ENCODE measurements at places on chromosomes 11 and 22.

GRCh38 chr22:43343670-43344519 is 723 bp upstream of the SCUBE1 start:
- DNase-seq = no peak

DNA sequence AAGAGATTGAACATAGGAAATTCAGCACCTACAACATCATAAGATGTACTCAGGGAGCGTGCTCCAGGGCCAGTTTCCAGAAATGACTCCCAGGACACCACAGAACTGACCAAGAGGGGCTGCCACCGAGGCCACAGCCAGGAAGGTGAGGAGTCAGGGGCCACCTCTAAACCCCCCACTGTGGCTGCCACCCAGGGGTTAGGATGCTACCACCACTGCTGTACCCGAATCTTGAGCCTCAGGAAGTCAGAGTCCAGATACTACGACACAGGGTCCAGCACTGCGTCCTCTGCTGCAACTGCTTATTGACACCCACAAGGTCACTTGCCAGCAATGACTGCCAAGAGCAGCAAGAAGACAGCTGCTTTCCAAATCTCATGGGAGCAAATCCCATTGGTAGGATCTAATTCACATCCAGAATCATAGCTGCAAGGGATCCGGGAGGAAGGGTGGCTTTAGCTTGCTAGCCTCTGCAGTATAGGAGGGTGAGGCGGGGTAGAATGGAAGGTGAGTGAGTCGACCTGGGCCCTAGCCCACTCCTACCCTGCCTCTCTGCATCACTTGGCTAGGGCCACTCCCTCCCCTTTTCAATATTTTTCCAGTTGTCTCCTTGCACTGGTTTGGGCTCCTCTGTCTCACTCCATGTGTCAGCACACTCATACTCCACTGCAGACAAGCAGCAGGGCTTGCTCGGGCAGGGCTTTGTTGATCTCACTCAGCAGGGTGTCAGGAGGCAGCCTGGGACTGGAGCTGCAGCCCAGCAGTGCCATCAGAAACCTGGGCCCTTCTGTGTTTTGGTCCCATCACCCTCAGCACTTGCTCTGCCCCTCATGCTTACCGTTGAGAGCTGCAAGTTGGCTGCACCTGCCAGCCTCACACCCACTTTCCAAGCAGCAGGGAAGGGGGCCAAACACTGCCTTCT is 18.1 kb upstream of the CYTH4 start:
- no peak for DNase-seq

DNA sequence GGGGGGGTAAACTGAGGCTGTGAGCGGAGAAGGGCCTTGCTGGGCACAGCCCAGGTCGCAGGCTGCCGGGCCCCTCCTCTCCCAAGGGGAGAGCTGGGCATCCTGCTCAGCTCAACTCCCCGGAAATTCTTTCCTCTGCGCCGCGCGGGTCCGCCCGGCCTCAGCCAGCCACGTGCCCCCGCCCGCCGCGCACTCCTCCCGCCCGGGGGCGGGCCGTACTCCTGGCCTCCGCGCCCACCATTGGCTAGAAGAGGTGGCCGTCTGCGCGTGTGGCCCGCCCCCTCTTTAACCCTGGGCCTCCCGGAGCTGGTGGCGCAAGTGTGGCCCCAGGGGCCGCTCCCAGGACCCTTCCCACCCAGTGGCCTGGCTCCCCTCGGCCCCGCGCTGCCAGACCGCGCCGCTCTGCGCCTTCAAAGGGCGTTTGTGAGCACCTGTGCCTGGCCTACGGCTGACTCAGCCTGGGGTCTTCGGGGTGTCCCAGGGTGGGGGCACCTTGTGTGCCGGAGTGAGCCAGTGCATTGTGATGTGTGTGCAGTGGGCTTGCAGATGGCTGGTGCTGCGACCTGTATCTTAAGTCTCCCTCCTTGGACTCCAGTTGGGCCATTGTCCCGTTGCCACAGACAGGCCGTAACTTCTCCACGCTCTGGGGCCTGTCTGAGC is 2.0 kb downstream of the MRGPRF start:
- DNase-seq = no peak

GRCh38 chr22:38068641-38069371 is 11.6 kb downstream of the PICK1 start:
- no peak for DNase-seq

DNA sequence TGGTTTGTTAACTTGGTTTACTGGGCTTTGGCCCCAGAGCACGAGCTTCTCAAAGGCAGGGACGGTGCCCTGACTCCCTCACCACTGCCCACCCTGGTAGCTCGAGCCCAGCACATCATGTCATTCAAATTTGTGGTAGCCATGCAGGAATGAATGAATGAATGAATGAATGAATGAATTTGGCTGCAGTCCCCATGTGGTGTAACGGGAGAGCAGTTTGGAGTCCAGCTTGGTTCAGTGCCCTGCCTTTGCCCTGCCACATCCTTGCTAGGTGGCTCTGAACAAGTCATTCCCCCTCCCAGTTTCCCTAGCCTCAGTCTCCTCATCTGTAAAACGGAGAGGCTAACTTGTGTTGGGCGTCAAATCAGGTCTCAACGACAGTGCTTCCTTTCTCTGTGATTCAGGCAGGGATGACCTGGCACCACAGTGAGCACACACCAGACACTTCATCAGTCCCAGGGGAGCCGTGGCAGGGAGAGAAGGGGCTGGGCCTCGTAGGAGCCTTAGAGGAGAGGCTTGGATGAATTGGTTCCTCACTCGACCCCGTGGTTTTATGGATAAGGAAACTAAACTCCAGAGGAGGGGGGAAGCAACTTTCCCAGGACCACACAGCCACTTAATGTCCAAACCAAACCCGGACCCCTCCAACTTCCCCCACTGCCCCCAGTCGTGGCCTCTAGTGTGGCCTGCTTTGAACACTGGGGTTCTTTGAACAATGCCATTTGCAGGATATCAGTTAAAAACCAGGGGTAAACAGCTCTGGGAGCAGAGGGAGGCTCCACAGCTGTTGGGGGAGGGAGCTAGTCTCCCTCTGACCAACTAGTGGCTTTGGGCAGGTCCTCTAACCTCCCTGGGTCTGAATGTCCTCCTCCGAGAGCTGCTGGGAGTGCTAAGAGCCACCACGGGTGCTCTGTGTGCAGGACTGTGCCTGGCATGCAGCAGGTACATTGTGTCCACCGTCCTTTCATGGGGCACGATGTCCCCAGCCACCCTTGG is 86.2 kb downstream of the CACNA1I start:
- no peak for DNase-seq
